ENCODE measurements at places on chromosomes 1 and 21. TPM values are rescaled to one million over a fixed set of nuclear protein-coding genes. Genes with fewer than 3 reads are reported as not detected.

- DNase-seq = peak; percentile 78
Measured at GRCh38 chr21:44065428-44065827, 41.8 kb upstream of the PWP2 start.

GRCh38 chr1:81021134-81021533, 779.6 kb upstream of the ADGRL2 start:
- no peak for DNase-seq

The WDR64 gene
- not detected for total RNA-seq

DNA sequence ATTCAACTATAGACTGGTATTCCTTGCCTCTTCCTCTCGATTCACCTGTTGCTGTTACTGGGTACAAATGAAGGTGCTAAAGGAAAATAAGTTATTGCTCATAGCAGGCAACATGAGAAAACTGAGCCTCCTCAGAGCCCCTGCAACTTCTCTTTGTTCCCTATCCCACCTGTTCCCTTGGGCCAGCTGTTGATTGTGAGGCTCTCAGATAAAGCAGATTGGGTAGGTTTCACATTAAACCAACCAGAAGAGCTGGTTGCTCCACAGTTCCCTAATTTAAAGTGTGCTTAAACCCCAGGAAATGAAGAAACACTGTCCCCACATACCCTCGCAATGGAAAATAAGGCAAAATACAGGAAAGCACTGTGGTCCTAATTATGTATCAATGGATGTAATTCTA, 4.8 kb downstream of the DEDD start:
- no peak for DNase-seq

DNA sequence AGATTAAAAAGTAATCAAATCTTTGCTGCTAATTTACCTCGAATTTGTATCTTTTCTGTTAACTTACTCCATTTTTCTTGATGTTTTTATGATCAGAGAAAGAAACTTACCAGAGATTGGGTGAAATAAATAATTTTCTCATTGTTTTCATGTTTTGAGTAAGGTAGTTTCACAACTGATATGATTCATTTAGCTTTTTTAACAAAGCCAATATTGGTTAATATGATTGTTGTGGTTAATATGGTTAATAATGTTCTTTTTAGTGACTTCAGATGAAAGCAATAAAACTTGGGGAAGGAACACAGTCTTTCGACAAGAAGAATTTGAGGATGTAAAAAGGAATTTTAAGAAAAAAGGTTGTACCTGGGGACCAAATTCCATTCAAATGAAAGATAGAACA, 48.1 kb downstream of the MAP3K21 start:
- DNase-seq = no peak

- DNase-seq = no peak
Measured at GRCh38 chr21:36788120-36788638, 89.3 kb downstream of the SIM2 start.

DNA sequence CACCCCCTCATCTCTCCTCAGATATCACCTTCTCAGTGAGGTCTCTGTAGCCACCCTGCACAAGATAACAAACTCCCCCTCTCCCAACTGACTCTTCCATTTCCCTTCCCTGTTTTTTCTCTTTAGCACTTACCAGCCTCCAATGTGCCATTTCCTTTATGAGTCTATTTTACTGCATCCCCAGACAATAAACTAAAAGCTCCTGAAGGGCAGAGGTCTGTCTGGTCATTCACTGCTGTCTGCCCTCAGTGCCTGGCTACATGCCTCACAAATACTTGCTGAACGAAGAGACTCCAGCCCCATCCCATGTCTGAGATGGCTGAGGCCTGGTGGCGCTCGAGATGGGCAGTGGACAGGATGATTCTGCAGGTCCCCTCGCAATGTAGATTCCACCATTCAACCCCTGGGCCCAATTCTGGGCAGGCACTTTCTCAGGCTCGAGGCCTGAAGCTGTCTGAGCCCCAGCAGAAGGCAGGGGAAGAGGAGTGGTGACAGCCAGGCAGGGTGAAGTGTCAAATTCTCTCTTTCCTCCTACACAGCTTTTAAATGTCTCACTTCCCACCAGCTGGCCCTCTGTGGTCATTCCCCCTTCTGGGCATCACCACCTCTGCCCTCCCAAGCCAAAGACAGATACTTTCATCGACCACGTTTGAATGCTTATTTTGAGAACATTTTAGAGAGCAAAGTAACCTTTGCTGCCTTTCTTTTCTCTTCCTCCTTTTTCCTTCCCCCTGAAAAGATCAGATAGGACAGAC, 6.6 kb downstream of the LRRN2 start:
- DNase-seq = no peak
